ENCODE measurements at places on chromosomes 16 and 17. TPM values are rescaled to one million over a fixed set of nuclear protein-coding genes. Genes with fewer than 3 reads are reported as not detected.

EFCAB13 gene
- total RNA-seq: 15.4 TPM

DNA sequence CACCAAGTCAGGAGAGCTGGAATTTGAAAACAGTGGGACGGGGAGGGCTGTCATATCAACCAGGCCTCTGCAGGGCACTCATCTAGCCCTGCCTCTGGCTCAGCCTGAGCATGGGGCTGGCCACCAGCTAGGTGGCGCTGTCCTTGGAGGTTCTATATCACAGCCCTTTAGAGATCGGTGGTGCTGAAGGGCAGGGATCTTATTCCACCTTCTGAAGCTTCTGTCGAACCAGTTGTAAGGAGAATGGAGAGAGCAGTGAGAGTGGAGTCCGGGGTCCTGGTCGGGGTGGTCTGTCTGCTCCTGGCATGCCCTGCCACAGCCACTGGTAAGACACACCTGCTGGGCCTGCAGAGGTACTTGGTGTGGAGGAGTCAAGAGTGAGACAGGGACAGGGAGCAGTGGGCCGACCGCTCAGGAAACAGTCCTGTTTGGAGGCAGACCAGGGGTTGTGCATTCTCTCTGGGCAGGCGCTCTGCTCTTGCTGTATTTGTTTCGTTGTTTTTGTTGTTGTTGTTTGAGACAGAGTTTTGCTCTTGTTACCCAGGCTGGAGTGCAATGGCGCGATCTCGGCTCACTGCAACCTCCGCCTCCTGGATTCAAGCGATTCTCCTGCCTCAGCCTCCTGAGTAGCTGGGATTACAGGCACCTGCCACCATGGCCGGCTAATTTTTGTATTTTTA is at the start of gene CES3:
CES3 (plus strand) TSS at position 202 of the 680 bp plus-strand sequence; CDS start at position 244, 42 bp downstream.
- no peak for DNase-seq

DNA sequence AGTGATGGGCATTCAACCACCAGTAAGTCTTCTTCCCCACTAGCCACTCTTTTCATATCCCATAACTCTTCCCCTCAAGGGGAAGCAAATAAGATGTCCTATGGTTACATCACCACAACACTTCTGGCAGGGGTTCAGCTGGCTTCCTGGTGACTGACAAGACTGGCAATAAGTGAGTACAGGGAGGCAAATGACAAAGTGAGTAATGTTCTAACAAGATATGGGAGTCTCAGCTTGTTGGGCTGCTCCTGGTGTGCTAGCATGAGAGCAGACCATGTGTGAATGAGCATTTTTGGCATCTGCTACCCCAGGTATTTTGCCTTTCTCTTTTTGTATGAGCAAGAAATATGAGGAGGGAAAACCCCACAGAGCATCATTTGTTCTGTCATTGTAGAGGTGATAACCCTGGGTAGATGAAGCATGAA is 9.9 kb downstream of the TMIGD1 start:
- DNase-seq: peak; percentile 52

PABPN1L gene
- total RNA-seq: not detected

DNA sequence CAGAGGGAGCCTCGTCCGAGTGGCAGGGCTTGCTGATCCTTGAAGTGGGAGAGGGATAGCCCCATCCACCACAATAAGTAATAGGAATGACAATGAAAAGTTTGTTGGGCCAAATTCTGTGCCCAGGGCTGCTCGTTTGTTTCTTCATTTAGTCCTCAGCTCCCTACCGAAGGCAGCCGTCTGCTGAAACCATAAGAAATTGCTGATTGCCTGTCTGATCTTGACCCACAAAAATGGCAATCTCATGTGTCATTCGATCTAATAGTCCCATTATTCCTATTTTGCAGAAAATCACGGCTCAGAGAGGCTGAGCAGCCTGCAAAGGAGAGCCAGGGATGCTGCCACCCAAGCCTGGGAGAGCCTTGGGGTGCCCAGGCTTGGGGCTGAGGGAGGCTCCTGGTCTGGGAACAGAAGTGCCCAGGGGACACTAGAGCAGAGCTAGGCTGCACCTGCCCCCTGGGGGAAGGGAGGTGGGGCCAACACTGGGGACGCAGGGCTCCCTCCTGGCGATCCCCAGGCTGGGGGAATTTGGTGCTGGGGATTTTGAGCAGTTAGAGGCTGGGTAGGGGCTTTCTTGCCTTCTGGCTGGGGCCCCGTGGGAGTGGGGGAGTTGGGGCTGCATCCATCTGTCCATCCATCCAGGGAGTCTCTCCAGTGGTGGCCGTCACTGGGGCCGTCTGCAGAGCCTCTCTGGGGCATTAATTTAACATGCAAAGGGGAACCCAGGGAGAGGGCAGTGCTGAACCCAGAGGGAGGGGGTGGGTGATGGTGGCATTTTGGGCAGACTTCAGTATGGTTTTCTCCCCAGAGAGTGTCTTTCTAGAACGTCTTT is 53.5 kb downstream of the SOCS1 start:
- DNase-seq: no peak

DNA sequence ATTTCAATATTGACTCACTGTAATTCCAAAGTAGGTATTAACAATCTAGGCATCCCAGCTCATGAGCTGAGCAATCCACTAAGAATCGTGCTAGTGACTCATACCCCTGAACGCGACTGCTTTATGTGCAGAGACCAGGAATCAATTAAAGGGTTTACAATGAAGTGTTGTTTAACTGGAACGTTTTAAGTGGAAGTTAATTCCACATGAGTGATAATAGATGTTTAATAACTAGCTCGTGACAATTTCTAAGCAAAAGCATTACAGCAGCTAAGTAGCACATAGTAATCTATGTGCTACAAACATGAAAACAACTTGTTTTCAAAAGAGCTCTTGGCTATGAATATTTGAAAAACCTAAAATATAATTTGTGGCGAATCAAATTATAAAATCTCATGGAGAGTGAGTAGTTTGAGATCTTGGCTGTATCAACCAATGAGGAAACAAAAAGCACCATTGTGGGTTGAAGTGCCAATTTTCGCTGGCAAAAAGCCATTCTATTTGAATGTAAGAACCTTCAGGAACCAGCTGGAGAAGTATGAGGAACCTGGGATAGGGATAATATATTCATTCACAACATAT is 9.4 kb downstream of the GJC1 start:
- no peak for DNase-seq

FOXN1 gene
- total RNA-seq: 1.5 TPM

CBX2 gene
- 3.8 TPM for total RNA-seq

- DNase-seq: no peak
These were observed 95.2 kb upstream of the SEC14L1 start for GRCh38 chr17:77045441-77046041.

PIGS gene
- 52.9 TPM for total RNA-seq

- DNase-seq: no peak
These were observed 184.9 kb upstream of the CDH11 start for GRCh38 chr16:65306722-65307121.

GCGR gene
- not detected for total RNA-seq

- DNase-seq: no peak
These were observed 20.4 kb downstream of the CDR2 start for GRCh38 chr16:22353933-22354541.

- no peak for DNase-seq
These were observed 2.7 kb downstream of the LYRM1 start for GRCh38 chr16:20903116-20903898.

GRCh38 chr17:48646183-48647102 is 20.3 kb upstream of the HOXB9 start:
- DNase-seq: no peak

- DNase-seq: no peak
These were observed 177.8 kb upstream of the TBX2 start for GRCh38 chr17:61221597-61222471.

GRCh38 chr17:9969301-9969935 is 64.3 kb upstream of the RCVRN start:
- DNase-seq: no peak

PRDM7 gene
- not detected for total RNA-seq

CTCF gene
- total RNA-seq: 54.6 TPM

DNA sequence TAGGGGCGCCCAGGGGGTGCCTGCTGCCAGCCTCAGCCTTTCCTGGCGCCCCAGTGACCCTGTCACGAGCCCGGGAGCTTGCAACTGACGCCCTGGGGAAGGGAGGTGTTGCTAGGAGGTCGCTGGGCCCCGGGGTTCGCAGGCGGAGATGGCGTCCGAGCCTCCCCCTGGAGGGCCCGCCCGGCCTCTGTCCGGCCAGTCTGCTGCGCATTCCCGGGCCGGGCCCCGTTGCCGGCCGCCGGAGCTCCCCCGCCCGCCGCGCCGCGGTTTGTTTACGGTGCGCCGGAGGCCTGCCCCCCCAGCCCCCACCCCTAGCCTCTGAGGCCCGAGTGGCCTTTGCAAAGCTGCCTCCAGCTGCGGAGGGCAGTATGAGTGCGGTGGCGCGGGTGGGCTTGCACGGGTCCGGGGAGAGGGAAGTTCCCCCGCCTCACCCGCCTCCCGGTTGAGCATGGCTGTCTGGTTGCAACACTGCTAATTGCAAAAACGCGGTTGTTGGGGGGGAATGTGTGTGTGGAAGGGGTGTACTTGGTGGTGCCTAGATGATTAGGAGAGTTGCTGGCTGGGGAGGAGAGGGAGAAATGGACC is 514 bp downstream of the THRA start:
- DNase-seq: peak; percentile 74

GRCh38 chr17:77948690-77949114 is 9.8 kb upstream of the TNRC6C start:
- no peak for DNase-seq

PDILT gene
- not detected for total RNA-seq

USP36 gene
- total RNA-seq: 92.0 TPM

GRCh38 chr17:14121952-14122351 is 52.6 kb downstream of the COX10 start:
- no peak for DNase-seq

GRCh38 chr16:86984991-86985647 is 332.1 kb downstream of the C16orf95 start:
- no peak for DNase-seq

SPAG7 gene
- total RNA-seq: 66.4 TPM

GRCh38 chr16:78942625-78943245 is 657.8 kb downstream of the MAF start:
- no peak for DNase-seq

- no peak for DNase-seq
These were observed 12.9 kb downstream of the CMIP start for GRCh38 chr16:81457326-81458133.

LPCAT2 gene
- total RNA-seq: 23.6 TPM

- DNase-seq: no peak
These were observed 5.8 kb upstream of the ATP2C2 start for GRCh38 chr16:84362471-84362941.

GRCh38 chr16:26196802-26197201 is 505.0 kb downstream of the HS3ST4 start:
- DNase-seq: no peak

TEX14 gene
- total RNA-seq: 0.55 TPM

DNA sequence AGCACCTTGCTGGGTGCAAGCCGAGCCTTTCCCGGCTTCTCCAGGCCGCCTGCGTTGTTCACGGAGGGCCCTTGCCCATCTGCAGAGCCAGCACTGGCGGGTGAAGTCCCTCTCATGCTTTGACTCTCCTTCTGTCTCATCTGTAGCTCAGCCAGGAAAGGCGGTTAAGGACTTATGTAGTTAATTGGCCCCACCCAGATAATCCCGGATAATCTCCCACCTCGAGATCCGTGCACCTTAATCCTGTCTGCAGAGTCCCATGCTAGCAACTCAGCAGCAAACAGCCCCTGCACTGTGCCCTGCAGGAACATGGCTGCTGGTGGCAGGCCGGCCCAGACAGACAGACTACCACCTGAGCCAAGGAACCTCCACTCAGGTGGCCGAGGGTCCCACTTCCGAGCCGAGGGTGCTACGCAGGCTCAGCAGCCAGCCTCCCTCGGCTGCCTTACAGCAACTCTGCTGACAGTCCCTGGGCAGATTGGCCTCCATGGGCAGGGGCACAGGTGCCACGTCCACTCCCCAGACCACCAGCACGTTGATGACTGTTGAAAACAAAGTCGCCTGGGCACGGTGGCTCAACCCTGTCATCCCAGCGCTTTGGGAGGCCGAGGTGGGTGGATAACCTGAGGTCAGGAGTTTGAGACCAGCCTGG is 16.9 kb downstream of the RAB40C start:
- no peak for DNase-seq

- DNase-seq: no peak
These were observed 7.4 kb downstream of the ZNF750 start for GRCh38 chr17:82832411-82832810.

DNA sequence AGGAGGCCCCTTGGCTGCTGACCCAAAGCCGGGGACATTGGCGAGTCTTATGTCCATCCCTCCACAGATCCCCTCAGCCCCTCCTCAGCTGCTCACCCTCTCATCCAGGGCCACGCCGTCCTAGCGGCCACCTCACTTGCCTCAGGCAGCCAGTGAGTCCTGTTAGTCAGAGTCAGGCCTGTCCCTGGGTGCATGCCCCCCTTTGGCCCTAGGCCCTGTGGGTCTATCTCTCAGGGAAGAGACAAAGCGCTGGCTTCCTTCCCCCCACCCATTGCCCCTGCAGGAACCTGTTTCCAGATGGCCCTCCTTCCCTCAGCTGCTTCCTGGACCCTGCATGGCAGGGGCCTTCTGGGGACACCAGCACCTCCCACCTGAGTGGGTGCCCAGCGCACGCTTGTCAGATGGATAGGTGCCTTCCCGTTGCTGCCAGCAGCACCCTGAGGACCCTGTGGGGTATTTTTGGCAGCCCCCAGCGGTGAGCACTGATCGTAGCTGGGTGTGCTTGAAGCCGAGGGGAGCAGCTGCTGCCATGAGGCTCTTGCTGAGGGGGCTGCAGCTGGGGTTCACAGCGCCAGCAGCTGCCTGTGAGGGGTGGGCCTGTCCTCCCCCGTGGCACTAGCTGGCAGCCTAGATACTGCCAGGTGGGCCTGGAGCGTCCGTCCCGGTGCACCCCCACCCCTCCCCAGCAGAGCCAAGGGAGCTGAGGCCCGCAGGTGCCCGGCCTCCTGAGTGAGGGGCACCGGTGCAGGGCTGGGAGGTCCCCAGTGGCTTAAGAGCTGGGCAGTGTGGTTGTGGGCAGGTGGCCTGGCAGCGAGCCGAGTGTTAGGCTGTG is 8.4 kb downstream of the DBNDD1 start:
- DNase-seq: no peak

DNA sequence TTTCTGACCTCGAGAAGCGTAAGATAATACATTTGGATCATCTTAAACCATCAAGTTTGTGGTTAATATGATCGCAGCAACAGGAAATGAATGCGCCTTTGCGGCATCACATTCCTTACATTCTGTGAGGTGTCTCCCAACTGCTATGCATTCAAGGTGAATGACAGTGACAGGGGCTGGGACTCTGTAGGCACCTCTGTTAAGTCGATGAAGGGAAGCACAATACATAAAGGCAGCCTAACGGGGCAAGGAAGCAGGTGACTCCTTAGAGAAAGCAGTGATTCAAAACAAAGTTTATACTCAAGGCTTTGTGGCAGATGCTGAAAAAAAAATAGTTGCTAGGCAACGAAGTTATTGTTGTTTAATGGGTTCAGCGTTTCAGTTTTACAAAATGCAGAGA is 21.6 kb upstream of the EVPL start:
- no peak for DNase-seq

All from ureter (tissue), 1 donor.